ENCODE measurements at places on chromosomes 11 and 22.

- no peak for DNase-seq
Observed at GRCh38 chr11:17898782-17899181, 114.1 kb downstream of the SERGEF start.

- no peak for DNase-seq
Observed at GRCh38 chr11:8309862-8310261, 46.2 kb upstream of the LMO1 start.

DNA sequence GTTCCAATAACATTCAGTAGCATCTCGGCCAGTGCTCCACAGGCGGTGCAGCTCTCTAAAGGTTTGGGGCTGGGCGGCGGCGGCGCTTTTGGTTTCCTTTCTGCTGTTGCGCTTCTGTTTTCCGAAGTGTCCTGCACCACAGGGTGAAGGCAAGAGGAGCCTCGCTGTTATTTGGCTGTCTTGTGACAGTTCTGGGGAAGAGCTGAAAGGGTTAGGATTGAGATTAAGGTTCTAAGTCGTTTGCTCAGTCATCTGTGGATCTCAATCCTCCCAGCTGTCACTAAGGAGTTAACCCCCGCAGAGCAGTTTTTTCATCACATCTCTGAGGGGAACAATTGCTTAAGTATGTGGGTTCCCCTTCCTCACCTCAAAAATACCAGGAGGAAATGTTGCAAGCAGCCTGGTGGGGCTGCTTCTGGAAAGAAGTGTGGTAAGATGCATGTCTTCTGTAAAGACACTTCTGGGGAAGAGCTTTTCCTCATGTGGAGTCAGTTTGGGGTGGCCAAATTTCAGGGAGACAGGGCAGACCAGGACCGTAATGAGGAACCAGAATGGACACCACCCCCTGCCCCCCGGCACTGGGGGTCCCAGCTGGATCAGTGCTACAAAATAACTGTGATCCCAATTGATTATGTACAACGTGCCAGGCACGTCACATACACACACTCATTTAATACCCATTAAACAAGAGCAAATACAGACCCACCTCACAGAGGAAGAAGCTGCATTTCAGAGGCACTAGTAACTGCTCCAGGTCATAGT, 14.2 kb downstream of the TMEM121B start:
- DNase-seq = no peak

DNA sequence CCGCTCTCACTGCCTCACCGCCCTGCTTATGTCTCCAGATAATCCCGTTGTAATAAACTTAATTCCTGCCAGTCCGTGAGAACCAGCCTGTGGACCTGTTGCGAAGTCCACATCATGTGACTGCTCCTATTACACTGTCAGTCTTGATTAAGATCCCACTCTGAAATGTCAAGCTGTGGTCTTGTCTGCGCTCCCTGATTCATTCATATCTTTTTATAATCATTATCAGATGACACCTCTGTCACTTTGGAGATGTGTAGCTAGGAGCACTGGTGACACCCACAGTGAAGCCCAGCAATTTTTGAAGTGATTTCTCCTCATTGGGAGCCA, 377.3 kb downstream of the TBC1D22A start:
- DNase-seq = no peak

DNA sequence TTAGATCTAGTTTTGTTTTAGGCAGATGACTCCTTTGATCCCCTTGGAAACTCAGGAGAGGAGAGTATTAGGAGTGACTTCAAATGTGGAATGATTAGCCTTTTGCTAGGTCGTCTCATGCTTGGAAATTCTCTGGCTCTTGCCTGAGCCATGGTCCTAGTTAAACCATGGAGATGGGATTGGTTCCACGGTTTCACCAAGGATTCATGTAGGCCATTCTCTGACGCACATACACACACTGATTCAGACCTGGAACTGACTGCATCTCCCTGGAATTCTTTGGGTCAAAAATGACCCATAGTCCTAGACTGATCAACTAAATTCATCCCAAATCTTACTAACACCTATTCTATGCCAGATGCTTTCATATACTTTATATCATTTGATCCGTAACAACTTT, 56.5 kb downstream of the POLD3 start:
- no peak for DNase-seq

DNA sequence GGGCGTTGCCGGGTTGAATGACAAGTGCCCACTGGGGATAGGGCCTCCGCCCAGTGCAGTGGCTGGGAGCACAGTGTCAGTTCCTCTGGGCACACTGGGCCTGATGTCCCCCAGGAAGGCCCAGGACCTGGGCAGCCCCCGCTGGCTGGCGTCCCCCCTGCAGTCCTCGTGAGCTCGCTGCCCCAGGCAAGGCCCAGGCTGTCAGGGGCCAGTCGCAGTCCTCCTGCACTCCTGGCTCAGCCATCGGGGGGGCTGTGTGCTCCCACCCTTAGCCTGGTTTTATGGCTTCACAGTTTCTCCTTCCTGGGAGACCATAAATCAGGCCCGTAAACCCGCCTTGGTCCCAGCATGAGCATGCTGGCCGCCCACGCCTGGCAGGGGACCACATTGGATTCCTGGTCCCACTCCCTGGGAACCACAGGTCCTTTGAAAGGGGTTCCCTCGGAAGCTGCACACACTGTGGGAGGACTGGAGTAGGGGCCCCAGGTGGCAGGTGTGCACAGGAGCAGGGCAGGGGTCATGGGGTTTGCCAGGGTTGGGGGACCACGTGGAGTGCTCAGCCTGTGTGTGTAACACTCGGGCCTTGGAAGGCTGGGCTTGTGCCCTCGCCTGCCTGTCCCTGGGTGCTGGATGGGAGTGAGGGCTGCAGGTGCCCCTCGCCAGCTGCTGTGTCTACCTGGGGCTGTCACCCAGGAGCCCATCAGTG, 113.6 kb downstream of the KCNQ1OT1 start:
- peak; percentile 0 for DNase-seq

- no peak for DNase-seq
Observed at GRCh38 chr11:46475926-46476545, 84.5 kb upstream of the CHRM4 start.

- DNase-seq = no peak
Observed at GRCh38 chr22:21714786-21715185, 20.8 kb downstream of the YPEL1 start.

DNA sequence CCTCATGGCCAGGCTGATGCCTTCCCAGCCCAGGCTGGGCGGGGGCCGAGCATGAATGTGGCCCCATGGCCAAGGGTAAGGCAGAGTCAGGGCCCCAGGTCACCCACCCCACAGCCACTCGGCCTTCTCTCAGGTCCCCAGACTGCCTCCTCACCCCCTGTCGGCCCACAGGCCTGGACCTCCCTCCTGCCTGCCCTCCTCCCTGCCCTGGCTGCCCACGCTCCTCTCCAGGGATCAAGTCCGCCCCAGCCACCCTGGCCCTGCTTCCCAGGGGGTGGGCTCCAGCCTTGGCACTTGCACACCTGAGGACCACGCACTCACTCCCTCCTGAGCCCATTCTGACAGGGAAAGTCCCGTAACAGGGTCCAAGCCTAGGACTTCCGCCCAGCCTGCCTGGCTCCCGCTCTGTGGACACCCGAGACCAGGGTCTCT, 37.8 kb upstream of the TH start:
- DNase-seq = peak; percentile 1

DNA sequence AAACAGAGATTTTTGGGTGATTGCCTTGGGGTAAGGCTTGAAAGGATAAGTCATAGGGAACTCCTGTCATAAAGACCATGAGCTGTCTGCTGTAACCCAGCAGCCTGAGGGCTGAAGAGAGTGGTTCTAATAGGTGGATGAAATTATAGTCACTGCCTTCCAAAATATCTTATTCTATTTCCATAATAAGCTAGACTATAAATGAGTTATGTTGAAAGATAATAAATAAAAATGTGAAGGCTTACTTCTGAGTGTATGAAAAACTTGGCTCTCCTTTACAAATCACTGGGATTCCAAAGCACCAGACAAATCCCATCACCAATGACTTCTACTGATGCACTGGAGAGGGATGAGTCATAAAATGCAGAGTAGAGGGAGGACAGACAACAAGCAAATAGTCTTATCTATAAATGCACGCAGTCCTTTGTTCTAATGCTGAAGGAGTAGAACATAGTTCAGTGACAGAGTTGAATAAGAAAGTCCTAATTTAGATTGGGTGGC, 775.0 kb upstream of the LRRC4C start:
- DNase-seq = no peak

DNA sequence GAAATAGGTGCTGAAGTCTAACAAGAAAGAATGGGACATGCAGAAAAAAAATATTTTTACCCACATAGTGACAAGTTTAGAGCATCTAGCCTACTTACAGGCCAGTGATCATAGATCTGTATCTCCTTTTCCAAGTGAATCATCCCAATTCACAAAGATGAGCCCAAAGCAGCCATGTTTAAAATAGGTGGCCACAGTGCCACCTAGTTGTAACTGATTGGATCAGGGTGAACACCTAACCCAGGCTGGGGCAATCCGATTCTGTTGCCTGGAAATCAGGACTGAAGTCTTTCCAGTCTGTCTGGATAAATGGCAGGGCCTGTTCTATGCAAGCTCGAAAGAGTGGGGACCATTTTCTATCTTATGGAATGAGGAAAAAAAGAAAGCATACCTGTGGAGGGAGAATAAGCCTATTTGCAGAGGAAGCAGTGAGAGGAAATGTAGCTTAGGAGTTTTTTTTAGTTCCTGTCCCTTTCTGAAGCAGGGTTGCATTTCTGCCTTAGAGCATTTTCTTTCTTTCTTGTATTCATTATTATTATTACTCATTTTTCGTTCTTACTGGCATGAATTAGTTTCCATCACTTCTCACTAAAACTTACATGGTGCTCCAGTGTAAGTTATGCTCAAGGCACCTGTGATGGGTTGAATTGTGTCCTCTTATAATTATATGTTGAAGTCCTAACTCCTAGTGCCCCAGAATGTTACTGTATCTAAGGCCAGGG, 113.2 kb upstream of the RAG2 start:
- DNase-seq = no peak

- no peak for DNase-seq
Observed at GRCh38 chr11:92964471-92964870, 5.0 kb upstream of the MTNR1B start.

DNA sequence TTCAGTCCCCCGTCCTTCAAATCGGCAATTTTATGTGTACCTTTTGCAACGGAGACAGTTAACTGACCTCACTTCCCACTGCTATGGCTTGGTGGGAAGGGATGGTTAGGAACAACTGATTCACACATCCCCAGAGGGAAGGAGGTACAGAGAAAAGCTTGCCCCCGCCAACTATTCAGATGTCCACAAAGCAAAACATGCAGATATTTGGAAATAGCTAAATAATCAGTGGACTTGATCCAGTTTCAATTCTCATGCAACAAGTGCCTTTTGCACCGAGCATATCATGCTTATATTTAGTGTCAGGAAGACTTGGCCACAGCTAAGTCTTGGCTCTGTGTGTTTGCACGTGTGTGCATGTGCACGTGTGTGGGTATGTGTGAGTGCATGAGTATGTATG, 144.6 kb downstream of the SNX19 start:
- DNase-seq = no peak

DNA sequence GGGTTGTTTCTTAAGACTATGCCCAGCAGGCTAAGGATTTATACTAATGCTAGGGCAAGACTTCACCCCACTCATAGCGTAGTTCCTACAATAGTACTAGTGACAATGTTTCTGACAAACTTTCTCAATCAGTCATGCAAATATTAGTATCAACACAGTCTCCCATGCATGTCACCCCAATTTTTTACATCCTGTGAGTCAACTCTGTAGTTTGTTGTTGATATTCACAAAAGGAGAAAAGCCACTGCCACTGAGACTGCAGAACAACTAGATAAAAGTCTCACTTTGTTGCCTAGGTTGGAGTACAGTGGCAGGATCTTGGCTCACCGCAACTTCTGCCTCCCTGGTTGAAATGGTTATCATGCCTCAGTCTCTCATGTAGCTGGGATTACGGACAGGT, 155.2 kb downstream of the RBFOX2 start:
- no peak for DNase-seq

GRCh38 chr11:132802947-132803346, 729.4 kb downstream of the OPCML start:
- no peak for DNase-seq

- DNase-seq = no peak
Observed at GRCh38 chr11:63845303-63845702, 6.4 kb downstream of the MARK2 start.

DNA sequence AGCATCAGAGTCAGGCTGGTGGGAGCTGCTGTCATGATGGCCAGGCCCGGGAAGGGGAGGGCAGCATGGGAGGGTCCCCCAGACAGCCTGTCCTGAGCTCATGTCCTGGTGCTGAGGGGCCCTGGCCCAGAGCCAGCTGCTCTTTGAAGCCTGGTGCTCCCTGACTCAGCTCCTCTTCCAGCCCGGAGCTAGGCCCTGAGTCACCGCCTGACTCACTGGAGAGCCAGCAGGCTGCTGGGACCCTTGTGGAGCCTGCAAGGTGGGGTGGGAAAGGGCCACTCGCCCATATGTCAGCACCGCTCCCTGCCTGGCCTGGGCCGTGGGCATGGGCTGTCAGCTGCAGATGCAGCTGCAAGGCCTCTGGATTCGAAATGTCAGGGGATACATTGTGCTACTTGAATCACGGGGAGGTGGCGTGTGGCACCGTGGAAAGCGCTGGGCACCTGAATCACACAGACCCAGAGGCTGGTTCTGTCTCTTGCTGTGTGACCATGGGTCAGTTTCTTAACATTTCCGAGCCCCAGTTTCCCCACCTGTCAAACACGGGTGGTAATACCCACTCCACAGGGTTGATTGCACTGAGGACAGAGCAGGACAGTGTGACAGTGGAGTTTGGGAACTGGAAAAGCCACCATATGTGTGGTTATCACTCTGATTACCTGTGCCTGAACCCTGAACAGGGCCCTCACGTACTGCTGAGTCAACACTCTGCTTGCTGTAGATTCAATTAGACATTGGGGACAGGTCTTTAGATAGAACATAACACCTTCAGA, 4.4 kb downstream of the CACNA1I start:
- no peak for DNase-seq

DNA sequence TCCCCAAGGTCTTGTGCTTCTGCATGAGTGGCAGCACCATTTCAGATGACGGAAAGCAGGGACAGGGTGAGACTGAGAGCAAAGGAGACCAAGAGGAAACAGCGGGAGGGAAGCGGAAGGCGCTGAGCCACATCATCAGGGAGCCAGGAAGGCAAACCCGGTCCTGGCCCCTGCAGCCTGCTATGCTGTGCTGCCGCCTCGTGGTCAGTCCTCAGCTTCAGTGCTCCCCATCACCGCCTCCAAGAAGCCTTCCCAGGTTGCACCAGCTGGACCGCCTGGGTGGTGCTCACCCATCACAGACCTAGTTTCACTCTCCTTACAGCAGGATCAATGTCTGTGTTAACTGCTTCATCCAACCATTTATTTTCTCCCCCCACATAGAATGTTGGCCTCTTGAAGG, 73.0 kb upstream of the PHF21B start:
- peak; percentile 16 for DNase-seq

DNA sequence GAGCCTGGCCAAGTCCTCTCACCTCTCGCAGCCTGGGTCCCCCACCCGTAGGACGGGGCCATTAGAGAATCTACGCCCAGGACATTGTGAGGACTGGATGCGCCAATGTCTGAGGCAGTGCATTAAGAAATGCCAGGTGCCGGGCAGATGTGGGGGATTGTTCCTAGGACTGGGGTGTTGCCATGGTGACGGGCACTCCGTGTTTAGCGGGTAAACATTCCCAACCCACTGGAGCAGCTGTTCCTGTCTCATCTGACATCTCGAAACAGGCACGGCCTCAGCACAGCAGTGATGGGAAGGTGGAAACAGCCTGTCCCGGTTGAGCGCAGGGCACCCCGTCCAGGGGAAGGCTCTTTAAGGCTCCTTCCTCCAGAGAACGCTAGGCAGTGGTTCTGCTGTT, 99.6 kb upstream of the RTL6 start:
- no peak for DNase-seq
